ENCODE measurements at places on chromosomes 12 and 14. TPM values are rescaled to one million over a fixed set of nuclear protein-coding genes. Genes with fewer than 3 reads are reported as not detected.

Gene POTEG
- polyA plus RNA-seq, result not detected

Gene C1R
- polyA plus RNA-seq, result 47.5 TPM

DNA sequence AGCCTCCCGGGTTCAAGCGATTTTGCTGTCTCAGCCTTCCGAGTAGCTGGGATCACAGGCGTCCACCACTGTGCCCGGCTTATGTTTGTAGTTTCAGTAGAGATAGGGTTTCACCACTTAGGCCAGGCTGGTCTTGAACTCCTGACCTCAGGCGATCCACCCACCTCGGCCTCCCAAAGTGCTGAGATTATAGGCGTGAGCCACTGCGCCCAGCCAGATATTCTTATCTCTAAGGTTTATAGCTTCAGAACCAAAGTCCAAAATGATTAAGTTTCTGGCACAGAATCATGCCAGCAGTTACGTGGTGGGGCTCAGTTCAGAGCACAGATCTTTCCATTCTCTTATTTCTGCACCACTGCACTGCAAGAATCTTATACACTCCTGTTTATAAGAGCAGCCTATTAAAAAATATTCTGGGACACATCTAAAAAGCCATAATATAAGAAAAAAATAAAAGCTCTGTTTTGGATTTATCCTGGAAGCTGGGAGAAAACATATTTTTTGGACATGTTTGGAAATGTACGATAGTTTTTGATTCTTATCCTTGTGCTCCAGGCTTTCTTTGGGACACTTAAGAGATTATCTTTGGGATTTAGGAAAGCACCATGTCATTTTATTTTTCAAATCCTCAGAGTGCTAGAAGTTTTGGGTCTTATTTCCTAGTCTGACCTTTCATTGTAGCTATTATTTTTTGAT, 129.6 kb downstream of the LMNTD1 start:
- no peak for DNase-seq

DNA sequence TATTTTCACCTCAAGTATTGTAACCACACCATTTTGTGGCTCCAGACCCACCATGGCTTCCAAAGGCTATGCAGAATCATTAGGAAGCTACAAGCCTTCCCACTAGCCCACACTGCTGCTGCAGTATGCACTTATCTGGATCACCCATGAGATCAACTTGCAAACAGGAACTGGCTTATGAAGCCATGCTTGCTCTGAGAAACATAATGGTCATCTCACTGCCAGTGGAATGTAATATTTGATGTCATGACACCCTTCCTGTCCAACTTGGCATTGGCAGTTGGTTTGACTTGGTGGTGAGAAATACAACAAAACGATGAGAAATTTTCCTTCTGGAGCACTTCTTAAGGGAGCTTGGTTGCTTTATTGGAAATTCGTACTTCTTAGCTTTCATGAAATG, 69.3 kb upstream of the FRMD6 start:
- no peak for DNase-seq

DNA sequence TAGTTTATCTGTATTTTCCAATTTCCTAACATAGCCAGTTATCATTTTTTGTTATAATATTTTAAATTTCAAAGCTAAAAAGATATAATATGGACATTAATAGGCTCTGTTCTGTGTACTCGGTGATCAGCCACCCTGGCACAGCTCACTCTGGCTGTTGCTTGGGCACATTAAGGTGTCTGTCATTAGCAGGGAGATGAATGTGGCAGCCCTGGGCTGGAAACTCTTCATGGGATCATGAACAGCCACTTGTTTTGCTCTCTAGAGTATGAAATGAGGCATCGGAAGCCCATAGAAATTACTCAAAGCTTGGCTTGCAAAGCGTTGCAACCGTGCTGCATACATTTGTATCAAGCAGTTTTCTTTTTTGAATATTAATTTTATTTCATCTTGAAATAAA, 233.2 kb downstream of the DACT1 start:
- no peak for DNase-seq

All from renal pelvis (tissue), 12 donors.